Activated effector memory CD4-positive, alpha-beta T cell treated with Interleukin-2 at 50 U/mL for 16 hours (primary cell): ENCODE measurements at places on chromosomes 6 and 20.

- no peak for DNase-seq
Measured at GRCh38 chr6:107801173-107801886, 22.8 kb downstream of the SCML4 start.

GRCh38 chr6:151118461-151119123, 121.2 kb upstream of the AKAP12 start:
- DNase-seq: no peak

- no peak for DNase-seq
Measured at GRCh38 chr20:22918286-22918983, 116.7 kb upstream of the SSTR4 start.

DNA sequence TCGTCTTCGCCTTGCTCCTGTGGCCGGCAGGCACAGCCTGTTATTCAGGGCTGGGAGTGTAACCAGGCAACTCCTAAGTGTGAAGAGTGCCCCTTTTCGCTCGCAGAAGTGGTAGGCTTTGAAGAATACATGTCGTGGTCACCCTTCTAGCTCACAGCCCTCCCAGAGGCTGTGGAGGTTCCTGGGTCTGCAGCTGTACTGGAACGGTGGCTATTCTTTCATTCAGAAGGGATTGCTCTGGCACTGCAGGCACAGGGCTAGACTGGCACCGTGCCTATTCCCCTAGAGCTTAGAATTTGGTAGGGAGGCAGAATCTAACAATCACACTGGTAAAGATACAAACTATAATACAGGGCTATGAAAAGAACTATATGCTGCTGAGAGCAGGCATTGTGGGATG, 1.1 kb upstream of the SRSF12 start:
- DNase-seq: no peak

DNA sequence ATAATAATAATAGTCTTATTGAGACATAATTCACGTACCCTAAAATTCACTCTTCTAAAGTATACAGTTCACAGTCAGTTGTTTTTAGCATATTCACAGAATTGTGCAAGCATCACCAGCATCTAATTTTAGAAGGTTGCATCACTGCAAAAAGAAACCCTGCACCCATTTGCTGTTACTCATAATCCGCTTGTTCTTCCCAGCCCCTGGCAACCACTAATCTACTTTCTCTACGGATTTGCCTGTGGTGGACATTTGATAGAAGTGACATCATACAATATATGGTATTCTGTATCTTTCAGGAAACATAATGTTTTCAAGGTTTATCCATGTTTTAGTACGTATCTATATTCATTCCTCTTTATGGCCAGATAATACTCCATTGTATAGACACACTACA, 41.5 kb upstream of the FAM184A start:
- DNase-seq: no peak

- DNase-seq: no peak
Measured at GRCh38 chr6:8059129-8059528, 5.1 kb downstream of the BLOC1S5 start.
